Activated naive CD4-positive, alpha-beta T cell treated with anti-CD3 and anti-CD28 coated beads for 36 hours (primary cell): ENCODE measurements at places on chromosomes 12 and 14. TPM values are rescaled to one million over a fixed set of nuclear protein-coding genes. Genes with fewer than 3 reads are reported as not detected.

DNA sequence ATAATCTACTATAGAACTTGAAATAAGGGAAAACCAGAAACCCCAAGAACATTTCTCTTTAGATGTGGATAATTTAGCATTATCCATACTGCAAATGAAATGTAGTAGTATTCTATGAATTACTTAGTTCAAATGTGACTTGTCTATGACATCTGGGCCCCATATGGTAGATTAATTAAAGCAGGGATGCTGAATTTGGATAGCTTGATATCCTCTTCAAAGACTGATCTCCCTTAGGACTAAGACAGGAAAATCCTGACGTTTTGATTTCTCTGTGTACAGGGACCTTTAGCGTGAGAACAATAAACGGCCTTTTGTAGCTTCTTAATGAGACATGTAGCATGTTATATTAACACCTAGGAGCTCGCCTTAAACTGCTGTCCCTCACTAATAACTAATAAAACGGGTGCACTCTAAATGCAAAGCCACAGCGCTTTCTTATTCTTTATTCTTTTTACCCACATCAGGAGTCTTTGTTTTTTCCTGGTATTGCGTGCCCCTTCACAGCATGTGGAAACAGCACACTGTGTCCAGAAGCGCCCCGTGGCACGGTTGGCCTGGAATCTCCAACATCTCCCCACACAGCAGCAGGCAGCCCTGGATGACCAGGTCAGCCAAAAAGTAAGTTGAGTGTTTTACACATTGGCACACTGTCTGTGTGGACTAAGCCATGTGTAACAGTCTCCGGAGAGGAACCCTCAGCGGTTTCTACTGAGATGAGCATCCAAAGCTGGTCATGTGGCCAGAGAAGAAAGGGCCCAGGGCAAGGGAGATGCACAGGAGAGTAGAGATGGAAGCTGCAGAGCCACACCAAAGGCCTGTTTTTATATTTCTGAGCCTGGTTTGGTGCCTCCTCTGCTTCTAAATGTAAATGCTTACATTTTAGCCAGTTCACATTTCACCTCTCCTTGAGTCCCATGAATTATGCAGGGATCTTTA is 93.1 kb downstream of the SRGAP1 start:
- no peak for DNase-seq
- H3K27me3 ChIP-seq = peaks cover 3% of the 10 kb centered on the region
- no peaks in the 10 kb centered on the region for H3K4me1 ChIP-seq
- no peak overlapping the region for H3K27ac ChIP-seq
- no peak overlapping the region for H3K4me3 ChIP-seq
- H3K36me3 ChIP-seq = no peaks in the 10 kb centered on the region

GRCh38 chr14:44657696-44658388 is 150.8 kb upstream of the FSCB start:
- H3K4me3 ChIP-seq = no peak overlapping the region
- no peaks in the 10 kb centered on the region for H3K27me3 ChIP-seq
- peaks cover 9% of the 10 kb centered on the region for H3K4me1 ChIP-seq
- no peaks in the 10 kb centered on the region for H3K36me3 ChIP-seq
- no peak overlapping the region for H3K27ac ChIP-seq
- no peak for DNase-seq

DNA sequence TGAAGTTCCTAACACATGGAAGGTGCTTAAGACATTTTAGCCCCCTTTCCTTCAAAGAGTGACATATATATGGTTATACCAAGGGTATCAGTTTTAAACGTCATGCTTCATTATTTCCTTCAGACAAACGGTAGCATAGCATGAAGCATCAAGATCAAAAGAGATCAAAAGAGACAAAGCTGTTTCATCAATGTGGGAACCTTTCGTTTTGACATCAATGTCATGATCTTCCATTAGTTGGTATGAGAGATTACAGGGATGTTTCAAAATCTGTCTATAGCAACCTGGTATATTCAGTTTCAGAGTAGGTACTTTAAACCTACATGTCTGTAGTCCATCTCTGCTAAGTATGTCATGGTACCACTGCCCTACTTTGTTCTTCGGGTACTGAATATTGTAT is 28.3 kb downstream of the PUS7L start:
- peaks cover 13% of the 10 kb centered on the region for H3K4me1 ChIP-seq
- H3K4me3 ChIP-seq = no peak overlapping the region
- no peak for DNase-seq
- no peaks in the 10 kb centered on the region for H3K27me3 ChIP-seq
- H3K27ac ChIP-seq = no peak overlapping the region

DNA sequence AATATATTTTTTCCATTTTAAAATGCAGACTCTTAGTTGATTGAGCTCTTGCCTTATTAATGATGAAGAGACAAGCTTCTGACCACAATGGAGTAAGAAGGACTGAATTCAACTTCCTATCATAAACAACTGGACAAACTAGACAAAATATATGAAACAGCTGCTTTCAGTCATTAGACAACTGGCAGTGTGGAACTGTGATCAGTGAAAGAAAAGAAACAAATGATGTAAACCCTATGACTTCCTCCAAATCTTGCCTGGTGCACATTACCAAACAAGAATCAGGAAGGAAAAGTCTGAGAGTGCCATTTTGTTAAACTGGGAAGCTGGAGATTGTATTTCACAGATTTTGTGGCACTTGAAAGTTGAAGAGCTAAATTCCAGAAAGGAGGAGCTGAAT is 154.7 kb upstream of the ATXN7L3B start:
- H3K27ac ChIP-seq = no peak overlapping the region
- no peaks in the 10 kb centered on the region for H3K27me3 ChIP-seq
- H3K4me1 ChIP-seq = no peaks in the 10 kb centered on the region
- no peak overlapping the region for H3K4me3 ChIP-seq
- DNase-seq = no peak

RBP5 gene
- 0.57 TPM for total RNA-seq

ACVRL1 gene
- total RNA-seq = not detected
